Fibroblast of skin of left biceps (primary cell): ENCODE measurements at places on chromosomes 6 and 20.

DNA sequence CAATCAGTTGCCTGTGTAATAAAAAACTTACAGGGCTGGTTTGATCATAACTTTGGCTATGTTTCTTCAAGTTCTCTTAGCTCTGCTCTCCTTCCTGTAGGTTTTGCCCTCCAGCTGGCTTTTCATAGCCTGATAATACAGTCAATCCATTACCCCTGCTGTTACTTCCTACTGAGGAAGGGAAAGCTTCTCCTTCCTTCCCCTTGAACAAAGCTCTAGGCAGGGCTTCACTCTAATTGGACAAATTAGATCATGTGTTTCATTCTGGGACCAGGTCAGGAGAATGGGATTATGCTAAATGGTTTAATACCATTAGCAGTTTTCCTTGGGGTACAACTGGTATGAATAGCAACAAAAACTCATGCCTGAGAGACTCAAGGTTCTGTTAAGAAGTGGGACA is 106.8 kb upstream of the MCHR2 start:
- no peak for DNase-seq

GRCh38 chr6:84774157-84774984 is 10.0 kb upstream of the TBX18 start:
- DNase-seq: no peak

- DNase-seq: no peak
Observed at GRCh38 chr6:53239526-53239925, 90.9 kb upstream of the GCM1 start.

GRCh38 chr6:37056439-37057127 is 51.1 kb downstream of the FGD2 start:
- DNase-seq: no peak

DNA sequence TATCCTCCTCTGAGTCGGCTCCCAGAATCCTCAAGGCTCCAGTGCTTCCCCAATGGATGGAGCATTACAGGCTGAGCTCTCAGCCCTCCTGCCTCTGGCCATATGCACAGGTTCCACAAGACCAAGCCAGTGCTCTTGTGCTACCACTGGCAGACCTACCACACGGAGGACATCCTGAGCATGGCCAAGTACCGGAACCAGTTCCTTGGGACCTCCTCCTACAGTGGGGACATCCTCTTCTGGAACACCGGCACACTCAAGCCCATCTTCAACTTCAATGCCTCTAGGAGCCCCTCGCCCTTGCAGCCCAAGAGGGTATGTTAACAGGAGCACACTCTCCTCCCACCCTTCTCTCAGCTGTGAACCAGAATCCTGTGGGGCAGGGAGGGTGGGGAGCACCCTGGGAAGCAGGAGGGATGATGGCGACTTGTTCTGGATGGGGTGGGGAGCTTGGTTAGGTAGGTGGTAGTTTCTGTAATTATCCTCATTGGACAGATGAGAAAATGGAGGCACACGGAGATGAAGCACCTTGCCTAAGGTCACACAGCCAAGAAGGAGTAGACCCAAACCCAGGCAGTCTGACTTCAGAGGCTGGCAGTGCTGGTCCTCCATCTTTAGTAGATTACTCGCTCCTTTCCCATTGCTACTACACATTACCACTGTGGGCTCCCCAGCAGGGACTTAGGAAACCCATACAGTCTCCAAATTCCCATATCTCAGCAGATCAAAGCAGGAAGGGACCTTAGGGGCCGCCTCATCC is 58.6 kb downstream of the EFCAB8 start:
- no peak for DNase-seq

DNA sequence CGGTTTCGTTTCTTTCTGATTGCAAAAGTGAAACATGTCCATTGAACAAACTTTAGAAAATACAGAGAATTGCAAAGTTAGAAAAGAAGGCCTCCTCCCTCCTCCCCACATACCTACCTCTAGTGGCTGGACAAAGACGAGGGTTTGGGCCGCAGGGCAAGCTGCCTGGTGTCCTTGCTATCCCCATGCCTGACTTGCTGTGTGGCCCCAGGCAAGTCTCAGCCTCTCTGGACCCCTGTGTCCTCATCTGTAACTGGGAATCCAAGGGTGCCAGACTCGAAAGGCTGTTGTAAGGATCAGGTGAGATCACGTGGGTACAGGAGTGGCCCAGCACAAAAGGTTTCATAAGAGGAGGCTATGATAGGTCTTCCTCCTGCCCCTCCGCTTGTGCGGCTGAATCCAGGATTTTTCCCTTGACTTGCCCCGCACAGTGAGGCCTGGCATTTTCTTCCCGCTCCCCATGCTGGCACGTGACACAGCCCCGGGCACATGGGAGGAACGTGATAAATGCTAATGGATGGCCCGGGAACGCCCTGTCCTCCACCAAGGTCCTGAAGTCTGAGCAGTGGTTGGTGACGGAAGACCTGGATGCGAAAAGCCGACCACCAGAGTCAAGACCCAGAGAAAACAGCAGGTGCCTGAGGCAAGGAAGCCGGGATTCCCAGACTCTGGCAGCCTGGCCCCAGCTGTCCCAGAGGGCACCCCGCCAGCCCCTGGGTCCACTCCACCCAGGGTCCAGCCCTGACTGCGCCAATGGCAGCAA is 55.8 kb downstream of the UBE2V1 start:
- DNase-seq: no peak

GRCh38 chr20:58703765-58704371 is 11.3 kb downstream of the NPEPL1 start:
- DNase-seq: no peak
